ENCODE measurements at places on chromosomes 7 and 10.

DNA sequence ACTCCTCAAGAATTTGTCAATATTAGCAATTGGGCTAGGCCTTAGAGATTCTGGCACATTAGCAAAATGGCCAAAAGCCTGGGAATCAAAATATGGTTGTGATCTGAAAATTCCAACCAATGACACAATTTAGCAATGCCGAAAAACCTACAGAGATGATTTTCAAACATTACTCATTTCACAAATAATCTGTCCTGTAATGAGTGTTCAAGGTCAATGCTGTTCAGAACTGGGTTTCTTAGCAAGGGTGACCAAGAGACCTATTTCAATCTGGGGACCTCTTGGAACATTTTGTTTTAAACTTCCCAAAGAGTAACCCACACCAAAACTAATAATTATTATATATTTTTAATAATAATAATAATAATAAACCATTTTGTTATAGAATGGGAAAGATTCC is 24.1 kb downstream of the ELMO1 start:
- no peak for DNase-seq

DNA sequence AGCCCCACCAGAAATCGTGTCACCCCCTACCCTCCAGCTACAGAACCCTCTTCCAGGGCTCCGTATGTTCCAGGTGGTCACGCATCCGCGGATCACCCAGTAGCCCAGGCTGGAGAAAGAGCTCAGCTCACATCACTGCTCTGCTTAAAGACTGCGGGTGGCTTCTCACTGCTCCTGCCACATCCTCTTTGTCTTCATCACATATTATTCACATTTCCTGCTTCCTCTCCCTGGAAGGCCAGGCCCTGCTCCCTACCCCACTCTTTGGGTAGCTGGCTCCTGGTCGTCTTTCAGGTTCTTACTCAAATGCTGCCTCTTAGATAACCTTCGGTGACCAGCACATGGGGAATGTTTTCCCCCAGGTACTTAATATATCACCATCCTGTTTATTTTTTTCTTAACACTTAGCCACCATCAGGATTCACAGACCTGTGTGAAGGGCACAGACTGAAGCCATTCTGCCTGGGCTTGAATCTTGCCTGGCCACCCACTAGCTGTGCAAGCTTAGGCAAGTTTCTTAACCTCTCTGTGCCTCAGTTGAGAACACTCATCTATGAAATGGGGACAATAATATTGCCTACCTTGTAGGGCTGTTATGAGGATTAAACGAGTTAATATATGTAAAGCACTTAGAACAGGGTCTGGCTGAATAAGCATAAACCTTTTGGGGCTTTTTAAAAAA is 307.8 kb downstream of the PRPF18 start:
- DNase-seq = no peak

DNA sequence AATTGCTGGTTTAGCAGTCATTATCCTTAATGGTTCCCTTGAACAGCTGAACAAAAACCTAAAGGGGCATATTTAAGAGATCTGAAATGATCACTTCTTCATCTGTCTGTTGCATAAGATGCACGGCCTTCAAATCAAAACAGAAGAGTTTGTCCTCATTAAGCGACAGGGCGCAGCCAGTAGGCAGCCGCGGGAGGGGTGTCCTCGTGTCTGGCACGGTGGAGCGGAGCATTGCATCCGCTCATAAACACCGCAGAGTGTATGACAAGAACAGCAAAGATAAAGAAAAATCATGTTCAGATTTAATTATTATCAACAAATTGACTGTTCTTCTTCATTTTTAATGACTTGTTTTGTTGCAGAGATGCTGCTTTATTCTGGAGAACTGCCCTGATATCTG is 255.6 kb upstream of the ADARB2 start:
- DNase-seq = no peak

DNA sequence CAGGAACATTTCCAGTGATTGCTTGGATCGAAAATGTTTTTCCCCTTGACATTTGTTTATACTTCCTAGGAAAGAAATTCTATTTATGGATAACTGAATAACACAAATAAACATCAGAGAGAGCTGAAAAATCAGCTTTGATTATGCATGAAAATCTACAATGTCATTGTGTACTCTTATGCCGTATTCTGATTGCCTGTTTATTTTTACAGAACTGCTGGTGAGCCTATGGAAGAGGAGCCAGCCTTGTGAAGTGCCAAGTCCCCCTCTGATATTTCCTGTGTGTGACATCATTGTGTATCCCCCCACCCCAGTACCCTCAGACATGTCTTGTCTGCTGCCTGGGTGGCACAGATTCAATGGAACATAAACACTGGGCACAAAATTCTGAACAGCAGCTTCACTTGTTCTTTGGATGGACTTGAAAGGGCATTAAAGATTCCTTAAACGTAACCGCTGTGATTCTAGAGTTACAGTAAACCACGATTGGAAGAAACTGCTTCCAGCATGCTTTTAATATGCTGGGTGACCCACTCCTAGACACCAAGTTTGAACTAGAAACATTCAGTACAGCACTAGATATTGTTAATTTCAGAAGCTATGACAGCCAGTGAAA is 121.5 kb downstream of the TWIST1 start:
- DNase-seq = no peak

DNA sequence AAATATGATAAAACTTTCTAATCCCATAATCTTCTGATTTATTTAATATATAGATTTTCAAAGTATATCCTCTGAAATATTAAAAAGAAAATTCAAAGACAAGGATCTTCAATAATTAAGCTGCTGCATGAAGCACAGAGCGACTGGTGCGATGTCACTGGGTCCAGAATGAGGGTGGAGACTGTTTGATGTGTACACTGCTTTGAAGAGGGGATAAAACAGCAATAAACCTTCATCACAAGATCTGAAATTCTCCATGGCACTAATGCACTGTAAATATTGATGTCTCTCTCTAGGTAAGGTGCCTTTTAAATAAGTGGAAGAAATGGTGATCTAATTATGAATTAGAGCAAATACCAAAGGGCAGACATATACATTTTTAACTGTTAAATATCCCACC is 337.8 kb downstream of the PARD3 start:
- no peak for DNase-seq

GRCh38 chr7:69764147-69764546 is 165.9 kb downstream of the AUTS2 start:
- no peak for DNase-seq

DNA sequence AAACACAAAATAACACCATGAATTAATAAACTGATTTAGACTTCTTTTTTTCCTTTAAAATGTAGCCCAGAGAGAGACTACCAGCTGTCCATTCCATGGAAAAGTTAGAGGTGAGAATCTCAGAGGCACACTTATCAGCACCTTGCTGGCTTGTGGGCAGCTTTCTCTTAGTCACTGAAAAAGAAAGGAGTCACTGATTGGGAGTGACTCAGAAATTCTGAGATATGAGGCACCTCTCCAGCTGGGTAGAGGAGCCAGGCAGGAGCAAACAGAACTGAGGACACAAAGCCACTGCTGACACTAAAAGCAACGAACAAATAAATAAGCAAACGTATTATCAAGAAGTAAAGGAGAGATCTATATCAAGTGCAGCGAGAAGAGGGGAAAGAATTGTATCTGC is 310.6 kb downstream of the PARD3 start:
- DNase-seq = no peak

DNA sequence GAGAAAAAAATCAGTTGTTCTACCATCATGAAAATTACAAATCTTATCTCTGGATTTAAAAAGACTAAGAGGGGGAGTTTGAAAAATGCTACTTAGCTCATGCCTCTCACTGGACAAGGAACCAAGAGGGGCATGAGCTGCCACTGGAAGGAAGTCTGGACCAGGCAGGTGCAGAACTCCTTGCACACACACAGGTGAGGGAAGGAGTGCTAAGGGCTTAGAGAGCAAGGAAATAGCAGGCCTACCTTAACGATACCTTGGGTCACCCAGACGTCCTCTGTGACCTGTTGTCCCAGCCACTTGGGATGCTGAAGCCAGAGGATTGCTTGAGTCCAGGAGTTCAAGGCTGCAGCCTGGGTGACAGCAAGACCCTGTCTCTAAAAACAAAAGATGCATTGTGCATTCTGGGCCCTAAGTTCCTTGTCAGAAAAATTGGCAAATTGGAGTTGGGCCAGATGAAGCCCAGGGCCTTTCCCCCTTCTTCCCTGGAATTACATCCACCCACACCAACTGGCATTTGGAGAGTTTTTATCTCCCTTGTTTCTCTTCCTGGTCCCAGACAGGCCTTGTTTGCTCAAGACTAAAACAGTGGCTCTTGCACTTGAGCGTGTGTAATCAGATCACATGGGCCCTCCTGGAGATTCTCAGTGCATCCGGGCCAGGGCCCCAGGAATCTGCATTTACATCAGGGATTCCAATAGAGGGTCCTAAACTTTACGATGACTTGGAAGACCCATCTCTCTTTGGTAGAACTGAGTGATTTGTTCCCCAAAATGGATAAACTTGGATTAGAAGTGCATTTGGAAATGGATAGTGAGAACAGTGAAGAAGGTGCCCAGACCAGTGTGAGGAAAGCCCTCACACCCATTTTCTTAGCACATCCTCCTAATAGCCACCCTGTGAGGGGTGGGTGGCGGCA is 3.0 kb downstream of the DDIT4 start:
- no peak for DNase-seq

DNA sequence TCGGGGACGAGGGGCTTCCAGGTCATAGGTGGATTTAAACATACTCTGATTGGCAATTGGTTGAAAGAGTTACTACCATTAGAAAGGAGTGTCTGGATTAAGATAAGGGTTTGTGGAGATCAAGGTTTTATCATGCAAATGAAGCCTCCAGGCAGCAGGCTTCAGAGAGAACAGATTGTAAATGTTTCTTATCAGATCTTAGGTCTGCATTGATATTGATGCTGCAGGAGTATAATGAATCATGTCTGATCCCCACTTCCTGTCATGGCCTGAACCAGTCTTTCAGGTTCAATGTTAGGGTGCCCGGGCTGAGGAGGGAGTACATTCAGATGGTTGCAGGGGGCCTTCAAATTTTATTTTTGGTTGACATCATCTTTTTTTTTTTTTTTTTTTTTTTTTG is 51.4 kb downstream of the SH3PXD2A start:
- DNase-seq = no peak

DNA sequence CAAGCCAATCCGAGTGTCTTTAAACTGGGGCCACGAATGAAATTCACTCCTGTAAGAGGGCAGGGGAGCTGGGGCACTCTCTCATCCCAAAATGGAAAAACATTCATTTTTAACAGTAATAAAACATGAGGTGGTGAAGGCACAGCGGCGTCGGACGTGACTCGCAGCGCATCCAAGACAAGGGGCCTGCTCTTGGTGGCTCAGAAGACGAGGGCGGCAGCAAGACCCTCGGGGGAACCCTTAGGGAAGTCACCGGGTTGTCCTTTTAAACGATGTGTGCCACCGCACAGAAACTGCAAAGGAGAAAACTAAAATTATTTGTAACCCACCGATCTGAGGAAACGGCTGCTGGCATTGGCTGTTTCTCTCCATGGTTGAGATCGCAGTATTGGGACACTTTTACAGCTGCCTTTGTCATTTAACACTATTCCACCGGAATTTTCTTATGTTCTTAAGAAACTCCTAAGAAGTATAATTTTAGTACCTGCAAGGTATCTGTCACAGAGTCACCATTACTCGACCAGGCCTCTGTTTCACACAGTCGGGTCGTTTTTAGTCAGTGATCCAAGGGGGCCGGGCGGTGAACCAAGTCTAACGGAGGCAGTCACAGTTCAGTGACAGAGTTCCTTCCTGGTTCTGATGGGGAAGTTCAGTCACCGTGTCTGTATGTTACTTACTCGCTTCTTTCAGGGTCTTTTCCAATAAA is 159.3 kb downstream of the PTPRN2 start:
- DNase-seq = no peak

GRCh38 chr10:127370601-127371000 is 174.2 kb upstream of the INSYN2A start:
- no peak for DNase-seq

DNA sequence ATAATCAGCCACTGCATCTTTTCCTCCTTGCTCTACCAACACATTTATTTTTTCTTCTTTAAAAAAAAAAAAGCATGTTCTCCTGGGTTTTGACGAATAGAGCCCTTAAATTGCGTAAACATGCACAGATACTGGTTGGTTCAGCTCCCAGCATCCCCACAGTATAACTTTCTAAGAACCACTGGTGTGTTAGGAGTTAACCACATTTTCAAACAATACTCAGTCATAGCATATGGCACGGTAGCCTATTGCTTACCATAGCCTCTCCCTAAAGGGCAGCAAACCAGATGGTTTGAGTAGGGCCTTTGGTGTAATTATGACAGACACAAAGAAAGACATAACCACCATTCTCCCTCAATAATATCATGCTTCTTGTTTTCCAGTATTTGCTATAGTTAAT is 145.0 kb downstream of the LRRC4 start:
- no peak for DNase-seq
